ENCODE measurements at places on chromosomes 2 and 18.

GRCh38 chr2:195934484-195934883, 134.2 kb downstream of the DNAH7 start:
- H3K27ac ChIP-seq: no peak overlapping the region
- DNase-seq: no peak
- H3K4me1 ChIP-seq: peaks cover 7% of the 10 kb centered on the region
- H3K36me3 ChIP-seq: no peaks in the 10 kb centered on the region
- H3K4me3 ChIP-seq: no peak overlapping the region

DNA sequence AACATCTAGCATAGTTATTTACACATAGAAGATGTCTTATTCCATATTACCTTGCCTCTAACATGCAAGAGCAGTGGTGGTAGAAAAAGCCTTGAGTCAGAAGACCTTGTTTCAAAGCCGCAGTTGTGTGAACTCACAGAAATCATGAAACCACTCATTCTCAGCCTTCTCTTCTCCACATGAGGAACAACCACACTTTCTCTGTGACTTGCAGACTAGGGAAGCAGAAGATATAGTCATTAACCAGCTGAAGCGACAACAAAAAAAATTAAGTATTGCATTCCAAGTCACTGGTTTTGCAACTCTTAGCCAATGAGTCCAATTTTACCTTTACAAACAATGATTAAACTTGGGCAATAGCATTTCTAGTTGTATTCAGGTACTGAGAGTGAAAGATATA, 19.0 kb downstream of the TWSG1 start:
- H3K36me3 ChIP-seq: no peaks in the 10 kb centered on the region
- H3K4me3 ChIP-seq: no peak overlapping the region
- H3K27me3 ChIP-seq: no peaks in the 10 kb centered on the region

- peaks cover 14% of the 10 kb centered on the region for H3K4me1 ChIP-seq
- no peak overlapping the region for H3K27ac ChIP-seq
- no peak overlapping the region for H3K4me3 ChIP-seq
- DNase-seq: no peak
- peaks cover 14% of the 10 kb centered on the region for H3K27me3 ChIP-seq
- H3K36me3 ChIP-seq: no peaks in the 10 kb centered on the region
Measured at GRCh38 chr2:219414857-219415256, 3.3 kb upstream of the DES start.

DNA sequence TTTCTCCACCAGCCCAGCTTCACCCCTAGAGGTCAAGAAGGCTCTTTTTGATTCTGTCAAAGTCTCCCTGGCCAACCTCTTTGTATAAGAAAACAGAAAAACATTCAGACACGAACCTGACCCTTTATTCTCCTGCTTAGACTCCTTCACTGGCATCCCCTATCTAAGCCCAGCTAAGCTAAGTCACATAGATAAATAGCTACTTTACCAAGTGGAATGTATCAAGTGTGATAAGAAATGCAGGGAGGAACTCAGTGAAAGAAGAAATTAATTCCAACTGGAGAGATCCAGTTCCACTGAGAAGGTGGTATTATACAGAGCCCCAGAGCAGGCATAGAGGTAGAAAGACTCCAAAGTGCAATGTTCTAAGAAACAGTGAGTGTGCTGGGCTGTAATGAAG, 489.5 kb downstream of the TNS1 start:
- H3K27me3 ChIP-seq: no peaks in the 10 kb centered on the region
- H3K4me3 ChIP-seq: no peak overlapping the region
- DNase-seq: no peak
- no peak overlapping the region for H3K27ac ChIP-seq

- H3K4me1 ChIP-seq: no peaks in the 10 kb centered on the region
- no peak for DNase-seq
- H3K4me3 ChIP-seq: no peak overlapping the region
- H3K27ac ChIP-seq: no peak overlapping the region
- H3K27me3 ChIP-seq: no peaks in the 10 kb centered on the region
Measured at GRCh38 chr2:40746191-40746590, 294.3 kb upstream of the SLC8A1 start.

DNA sequence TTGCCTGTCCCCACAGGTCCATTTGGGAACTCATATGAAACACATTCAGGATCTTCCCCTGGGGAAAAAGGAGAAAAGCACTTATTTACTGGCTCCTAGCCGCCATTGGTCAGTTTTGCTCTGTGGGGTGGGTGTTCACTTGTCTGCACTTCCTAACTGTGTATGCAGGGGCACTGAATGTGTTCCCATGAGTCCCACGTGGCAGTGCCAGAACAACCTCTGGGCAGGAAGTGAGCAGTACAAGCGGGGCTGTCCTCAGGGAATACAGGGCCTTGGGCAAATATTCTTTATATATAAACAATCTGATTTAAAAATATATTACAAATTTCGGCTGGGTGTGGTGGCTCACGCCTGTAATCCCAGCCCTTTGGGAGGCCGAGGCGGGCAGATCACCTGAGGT, 21.8 kb upstream of the CTIF start:
- no peak overlapping the region for H3K4me3 ChIP-seq
- no peak for DNase-seq
- H3K36me3 ChIP-seq: no peaks in the 10 kb centered on the region
- no peaks in the 10 kb centered on the region for H3K27me3 ChIP-seq
- H3K4me1 ChIP-seq: no peaks in the 10 kb centered on the region
- no peak overlapping the region for H3K27ac ChIP-seq

All from hepatocyte (in vitro differentiated cells).